HS-27A (cell line): ENCODE measurements at places on chromosomes 7 and 10.

- no peak for DNase-seq
Measured at GRCh38 chr10:46528171-46528671, 28.2 kb downstream of the GPRIN2 start.

DNA sequence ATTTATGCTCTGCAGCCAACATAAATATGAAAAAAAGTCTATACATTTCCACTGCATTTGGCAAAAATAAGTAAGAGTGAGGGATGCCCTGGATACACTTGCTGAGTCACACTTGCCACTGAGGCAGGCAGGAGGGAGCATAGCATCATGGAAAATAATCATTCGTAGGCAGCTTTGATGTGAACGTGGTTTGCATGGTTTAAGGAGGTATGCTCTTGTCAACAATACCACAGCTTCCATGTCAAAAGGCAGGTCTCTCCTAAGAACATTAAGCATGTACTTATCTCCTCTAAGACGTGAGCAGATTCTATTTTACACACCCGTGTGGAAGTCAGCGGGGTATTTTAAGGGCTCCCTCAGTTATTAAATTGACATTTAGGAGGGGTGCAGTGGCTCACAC, 89.2 kb upstream of the WDR11 start:
- no peak for DNase-seq

- no peak for DNase-seq
Measured at GRCh38 chr10:79268742-79269141, 78.5 kb upstream of the PPIF start.

GRCh38 chr10:78436222-78436573, 402.5 kb downstream of the RPS24 start:
- DNase-seq, result no peak

- no peak for DNase-seq
Measured at GRCh38 chr10:78053211-78053868, 19.7 kb downstream of the RPS24 start.

DNA sequence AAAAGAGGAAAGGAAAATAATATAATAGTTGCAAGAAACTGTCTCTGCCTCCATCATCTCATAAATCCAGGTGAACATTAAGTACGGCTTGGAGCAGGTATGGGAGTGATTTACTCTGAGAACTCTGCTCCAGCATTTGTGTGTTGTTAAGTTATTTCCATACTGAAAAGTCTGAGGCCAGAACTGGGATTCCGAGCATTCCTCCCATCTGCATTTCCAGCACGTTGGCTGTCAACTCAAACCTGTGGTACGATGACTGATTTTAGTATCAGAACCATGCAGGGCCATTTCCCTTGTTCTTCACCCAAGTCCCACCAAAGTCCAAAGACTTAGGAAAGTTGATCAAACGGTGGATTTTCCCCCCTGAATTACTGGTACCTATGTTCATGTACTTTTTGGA, 104.9 kb downstream of the CREB5 start:
- no peak for DNase-seq

- no peak for DNase-seq
Measured at GRCh38 chr10:71694567-71694968, 25.0 kb downstream of the C10orf105 start.
